ENCODE measurements at places on chromosomes 16 and 17. TPM values are rescaled to one million over a fixed set of nuclear protein-coding genes. Genes with fewer than 3 reads are reported as not detected.

The MYH8 gene
- total RNA-seq = not detected

The CFAP97D1 gene
- total RNA-seq = not detected

The ZNF267 gene
- 11.5 TPM for total RNA-seq

The NPIPB6 gene
- 0.27 TPM for total RNA-seq

The CCDC154 gene
- total RNA-seq = 0.03 TPM

The LIG3 gene
- total RNA-seq = 39.5 TPM

The RNF43 gene
- 0.14 TPM for total RNA-seq

The CIBAR2 gene
- not detected for total RNA-seq

The KRT28 gene
- total RNA-seq = not detected

The DNASE1L2 gene
- total RNA-seq = 3.7 TPM

The TNK1 gene
- 0.24 TPM for total RNA-seq

The TMEM132E gene
- not detected for total RNA-seq

The KRT27 gene
- not detected for total RNA-seq

The OR4D1 gene
- total RNA-seq = not detected

The CTF1 gene
- not detected for total RNA-seq

The PTGES3L gene
- total RNA-seq = 0.10 TPM

DNA sequence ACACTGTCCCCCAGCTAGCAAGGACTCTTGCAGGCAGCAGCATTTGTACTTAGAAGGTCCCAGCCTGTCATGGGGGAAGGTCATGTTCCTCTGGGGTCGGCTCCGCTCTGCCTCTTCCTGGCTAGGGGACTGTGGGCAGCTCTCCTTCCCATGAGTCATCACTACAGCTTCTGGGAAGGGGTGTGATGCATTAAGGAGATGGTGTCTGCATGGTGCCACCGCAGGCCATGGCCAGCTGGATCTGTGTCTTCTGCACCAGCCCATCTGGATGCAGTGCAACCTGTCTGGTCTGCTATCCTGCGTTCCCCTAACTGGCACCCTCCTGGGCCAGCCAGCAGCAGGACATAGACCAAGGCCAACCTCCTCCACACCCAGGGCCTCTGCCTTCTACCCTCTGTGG is 6.3 kb downstream of the STARD3 start:
- peak; percentile 81 for DNase-seq

DNA sequence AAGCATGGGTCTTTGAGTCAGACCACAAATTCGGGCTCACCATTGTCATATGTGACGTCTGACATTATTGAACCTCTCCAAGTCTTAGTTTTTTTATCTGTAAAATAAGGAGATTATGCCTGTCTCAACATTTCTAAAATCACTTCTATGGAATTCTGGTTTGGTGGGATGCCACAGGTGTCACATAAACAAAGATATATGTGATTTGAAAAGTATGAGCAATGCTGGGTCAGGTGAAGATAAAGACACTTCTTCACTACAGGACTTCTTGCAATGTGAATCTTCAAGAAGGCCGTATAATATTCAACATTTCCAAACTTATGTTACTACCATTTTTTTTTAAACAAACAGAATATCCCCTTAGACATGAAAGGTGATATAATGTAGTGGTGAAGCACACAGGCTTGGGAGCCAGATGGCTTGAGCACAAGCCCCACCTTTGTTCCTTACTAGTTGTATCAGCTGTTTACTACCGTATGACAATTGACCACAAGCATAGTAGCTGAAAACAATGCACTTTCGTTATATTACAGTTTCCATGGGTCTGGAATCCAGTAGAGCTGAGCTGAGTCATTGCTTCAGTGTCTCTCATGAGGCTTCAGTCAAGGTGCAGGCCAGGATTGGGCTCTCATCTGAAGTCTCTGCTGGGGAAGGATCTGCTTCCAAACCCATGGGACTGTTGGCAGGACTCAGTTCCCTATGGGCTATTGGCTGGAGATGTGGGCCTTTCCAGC is 87.7 kb downstream of the UTP18 start:
- no peak for DNase-seq

DNA sequence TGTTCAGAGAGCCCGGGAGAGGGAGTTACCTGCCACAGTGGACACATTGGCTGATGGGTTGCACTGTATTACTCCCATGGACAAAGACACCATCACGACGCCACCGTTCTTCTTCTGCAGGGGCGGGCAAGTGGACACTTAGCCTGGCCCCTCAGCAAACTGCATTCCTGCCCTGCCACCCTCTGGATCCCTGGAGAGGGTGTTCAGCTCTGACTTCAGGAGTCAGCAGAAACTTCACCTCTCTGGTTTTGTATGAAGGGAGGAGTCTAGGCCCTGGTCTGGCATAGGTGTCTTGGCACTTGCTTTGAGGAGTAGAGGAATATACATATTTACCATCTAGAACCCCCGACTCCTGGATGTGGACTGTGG is 9.3 kb downstream of the DPEP2 start:
- no peak for DNase-seq

DNA sequence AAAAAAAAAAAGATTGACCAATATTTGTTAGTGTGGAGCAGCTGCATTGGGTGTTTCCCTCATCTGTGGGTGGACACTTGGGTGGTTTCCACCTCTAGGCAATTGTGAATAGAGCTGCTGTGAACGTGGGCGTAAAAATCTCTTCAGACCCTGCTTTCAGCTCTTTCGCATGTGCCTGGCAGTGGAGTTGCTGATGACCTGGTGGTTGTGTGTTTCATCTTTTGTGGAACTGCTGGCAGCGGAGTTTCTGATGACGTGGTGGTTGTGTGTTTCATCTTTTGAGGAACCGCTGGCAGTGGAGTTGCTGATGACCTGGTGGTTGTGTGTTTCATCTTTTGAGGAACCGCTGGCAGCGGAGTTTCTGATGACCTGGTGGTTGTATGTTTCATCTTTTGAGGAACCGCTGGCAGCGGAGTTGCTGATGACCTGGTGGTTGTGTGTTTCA is 21.4 kb downstream of the ZC3H18 start:
- DNase-seq = no peak

GRCh38 chr17:66555605-66556004 is 253.2 kb downstream of the PRKCA start:
- no peak for DNase-seq

- DNase-seq = no peak
Measured at GRCh38 chr16:84085773-84086172, 31.0 kb downstream of the MBTPS1 start.

DNA sequence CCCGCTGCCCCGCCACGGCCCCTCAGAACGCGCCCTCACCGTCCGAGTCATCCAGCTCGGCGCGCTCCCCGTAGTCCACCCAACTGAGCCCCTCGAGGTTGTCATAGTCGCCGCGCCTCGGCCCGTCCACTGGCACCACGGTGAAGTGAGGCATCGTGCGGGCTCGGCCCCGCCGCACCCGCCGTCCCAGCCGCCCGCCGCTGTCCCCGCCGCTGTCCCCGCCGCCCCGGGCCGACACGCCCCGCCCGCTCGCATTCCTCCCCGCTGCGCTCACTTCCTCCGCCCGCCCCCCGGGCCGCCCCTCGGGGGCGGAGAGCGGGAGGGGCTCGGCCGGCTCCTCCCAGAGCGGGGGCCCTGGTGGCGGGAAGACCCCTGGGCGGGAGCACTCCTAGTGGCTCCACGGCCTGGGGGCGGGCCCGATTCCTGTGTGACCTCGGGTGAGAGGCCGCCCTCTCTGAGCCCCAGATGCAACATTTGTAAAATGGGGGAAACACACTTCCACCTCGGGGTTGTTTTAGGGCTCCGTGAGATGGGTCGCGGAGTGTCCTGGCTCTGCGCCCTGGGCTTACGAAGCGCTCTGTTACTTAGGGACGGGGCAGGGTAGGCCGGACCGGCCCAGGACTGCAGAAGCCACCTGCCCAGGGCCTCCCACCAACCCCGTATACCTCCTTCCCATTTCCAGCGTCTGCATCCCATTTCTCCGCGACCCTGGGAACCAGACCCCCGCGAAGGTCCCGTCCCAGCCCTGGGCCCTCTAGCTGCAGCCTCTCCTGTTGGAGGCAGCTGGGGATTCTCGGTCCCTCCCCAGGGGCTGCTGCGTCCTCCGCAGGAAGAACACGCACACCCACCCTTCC is at the start of gene SLC12A4:
TSS of gene SLC12A4 (minus strand) at position 238 of the 854 bp plus-strand sequence. CDS start at position 154, 84 bp downstream.
- peak; percentile 66 for DNase-seq

GRCh38 chr16:49534901-49535610 is 161.5 kb downstream of the C16orf78 start:
- no peak for DNase-seq

GRCh38 chr16:74480150-74481029 is 59.1 kb upstream of the CLEC18B start:
- DNase-seq = no peak

- peak; percentile 62 for DNase-seq
Measured at GRCh38 chr16:58418601-58419000, 26.3 kb downstream of the GINS3 start.

DNA sequence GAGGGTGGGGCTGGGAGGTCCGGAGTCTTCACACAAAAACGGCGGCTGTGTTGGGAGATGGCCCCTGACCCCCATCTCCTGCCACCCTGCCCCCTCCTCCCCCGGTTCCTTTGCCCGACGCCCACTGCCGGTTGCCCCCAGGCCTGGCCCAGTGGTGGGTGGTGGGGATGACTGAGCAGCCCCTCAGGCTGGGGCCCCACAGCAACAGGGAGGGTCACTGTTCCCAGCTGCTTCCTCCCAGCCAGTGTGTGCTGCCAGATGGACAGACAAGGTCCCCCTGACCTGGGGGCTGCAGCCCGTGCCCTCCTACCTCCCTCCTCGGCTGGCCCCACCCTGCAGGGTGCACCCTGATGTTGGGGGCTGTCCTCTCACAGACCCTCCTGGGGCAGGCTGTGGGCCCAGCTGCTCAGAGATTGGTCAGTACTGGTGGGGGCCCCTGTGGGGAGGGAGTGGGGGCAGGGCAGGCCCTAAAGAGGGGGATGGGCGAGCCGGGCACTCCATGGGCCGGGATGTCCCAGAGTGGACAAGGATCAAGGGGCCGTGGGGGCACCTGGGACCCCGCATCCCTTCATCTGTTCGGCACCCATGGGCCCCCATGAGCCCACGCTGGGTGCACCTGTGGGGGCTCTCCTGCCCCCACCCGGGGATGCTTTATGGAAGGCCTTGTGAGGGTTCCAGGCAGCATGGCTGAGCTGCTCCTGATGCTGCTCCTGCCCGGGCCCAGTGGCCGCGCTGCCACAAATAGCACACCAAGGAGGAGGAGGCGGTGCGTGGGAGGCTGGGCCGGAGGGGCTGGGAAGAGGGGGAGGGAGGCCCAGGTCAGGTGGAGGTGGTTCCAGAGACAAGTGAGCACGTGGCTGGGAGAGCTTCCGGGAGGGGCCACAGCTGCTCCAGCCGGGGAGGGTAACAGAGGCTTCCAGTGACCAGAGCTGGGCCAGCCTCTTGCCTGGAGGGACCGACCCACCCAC is 5.1 kb downstream of the C1QTNF8 start:
- DNase-seq = no peak

- no peak for DNase-seq
Measured at GRCh38 chr17:17089796-17090641, 47.8 kb downstream of the MPRIP start.

- no peak for DNase-seq
Measured at GRCh38 chr16:10370096-10370726, 15.7 kb upstream of the ATF7IP2 start.

GRCh38 chr16:85975451-85975981 is 76.6 kb downstream of the IRF8 start:
- DNase-seq = no peak

GRCh38 chr17:56939869-56940484 is 20.9 kb downstream of the COIL start:
- DNase-seq = peak; percentile 56

DNA sequence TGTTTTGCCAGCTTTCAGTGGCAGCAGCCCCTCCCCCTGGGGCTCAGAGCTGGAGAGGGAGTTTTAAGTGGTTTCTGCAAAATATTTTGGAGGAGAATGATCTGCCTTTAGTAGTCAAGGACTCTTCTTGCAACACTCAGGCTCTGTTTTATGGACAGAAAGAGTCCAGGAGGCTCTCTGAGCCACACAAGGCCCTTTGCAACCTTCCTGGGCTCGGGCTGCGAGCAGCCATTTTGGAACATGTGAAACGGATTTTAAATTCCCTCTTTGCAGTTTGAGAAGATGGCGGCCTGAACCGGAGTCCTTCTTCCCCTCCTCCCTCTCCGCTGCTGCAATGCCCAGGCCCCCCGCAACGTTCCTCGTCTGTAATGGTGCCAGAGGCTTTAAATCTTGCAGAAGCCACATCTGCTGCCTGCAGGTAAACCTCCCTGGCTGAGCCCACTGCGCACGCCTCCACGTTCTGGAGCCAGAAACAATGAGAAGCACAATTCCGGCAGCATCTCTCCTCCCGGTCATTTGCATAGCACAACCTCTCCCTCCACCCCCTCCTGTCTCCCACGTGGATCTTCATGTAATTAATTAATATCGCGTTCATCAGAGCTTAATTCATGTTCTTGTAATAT is 386.1 kb downstream of the SEC14L1 start:
- DNase-seq = no peak

DNA sequence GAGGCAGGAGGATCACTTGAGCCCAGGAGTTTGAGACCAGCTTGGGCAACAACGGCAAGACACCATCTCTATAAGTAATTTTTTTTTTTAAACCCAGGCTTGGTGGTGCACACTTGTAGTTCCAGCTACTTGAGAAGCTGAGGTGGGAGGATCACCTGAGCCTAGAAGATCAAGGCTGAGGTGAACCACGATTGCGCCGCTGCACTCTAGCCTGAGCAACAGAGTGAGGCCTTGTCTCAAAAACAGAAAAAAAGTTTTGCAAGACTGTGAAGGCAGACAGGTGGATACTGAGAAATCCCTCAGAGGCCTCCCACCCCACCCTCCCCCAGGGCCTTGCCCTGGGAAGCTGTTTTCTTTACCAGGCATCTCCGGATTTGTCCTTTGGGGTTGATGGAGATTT is 125.4 kb downstream of the MGAT5B start:
- no peak for DNase-seq

- no peak for DNase-seq
Measured at GRCh38 chr17:67753026-67753425, 35.3 kb downstream of the NOL11 start.

GRCh38 chr16:57976331-57976796 is 5.4 kb upstream of the CNGB1 start:
- DNase-seq = peak; percentile 13

GRCh38 chr17:73309727-73310596 is 1.8 kb downstream of the CDC42EP4 start:
- no peak for DNase-seq

DNA sequence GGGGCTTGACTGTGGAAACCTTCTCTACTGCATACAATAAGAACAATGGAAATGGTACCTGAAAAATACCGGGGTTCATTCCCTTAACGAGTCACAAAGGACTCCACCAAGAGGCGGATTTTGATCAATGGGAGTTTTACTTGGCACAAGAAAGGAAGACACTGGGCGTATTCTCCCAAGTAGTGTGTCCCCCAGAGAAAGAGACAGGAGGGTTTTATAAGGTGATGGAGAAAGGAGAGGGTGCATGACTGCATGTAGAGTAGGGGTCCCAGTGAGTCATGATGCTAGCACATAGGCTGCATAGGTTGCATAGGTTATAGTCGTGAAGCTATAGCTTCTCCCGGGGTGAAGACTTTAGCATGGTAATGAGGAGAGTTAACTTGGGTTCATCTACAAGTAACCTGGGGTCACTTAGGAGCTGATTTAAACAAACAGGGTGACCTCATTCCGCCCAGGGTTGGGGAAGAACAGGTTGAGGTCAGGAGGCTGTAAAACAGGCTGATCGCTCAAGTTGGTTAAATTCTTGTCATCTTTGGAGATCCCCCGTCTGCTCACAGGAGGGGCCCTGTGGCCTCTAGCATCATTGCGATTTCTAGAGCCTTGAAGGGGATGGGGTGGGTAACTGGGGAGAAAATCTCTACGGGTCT is 1.5 kb downstream of the MPV17L start:
- no peak for DNase-seq

GRCh38 chr16:56360117-56361008 is 65.0 kb downstream of the AMFR start:
- no peak for DNase-seq

All from HT1080 (cell line).